ENCODE measurements at places on chromosomes 5 and 9.

GRCh38 chr5:139295346-139296057 is 2.0 kb downstream of the MATR3 start:
- DNase-seq: no peak

- DNase-seq: no peak
These were observed 107.8 kb upstream of the ATP10B start for GRCh38 chr5:160959804-160960203.

DNA sequence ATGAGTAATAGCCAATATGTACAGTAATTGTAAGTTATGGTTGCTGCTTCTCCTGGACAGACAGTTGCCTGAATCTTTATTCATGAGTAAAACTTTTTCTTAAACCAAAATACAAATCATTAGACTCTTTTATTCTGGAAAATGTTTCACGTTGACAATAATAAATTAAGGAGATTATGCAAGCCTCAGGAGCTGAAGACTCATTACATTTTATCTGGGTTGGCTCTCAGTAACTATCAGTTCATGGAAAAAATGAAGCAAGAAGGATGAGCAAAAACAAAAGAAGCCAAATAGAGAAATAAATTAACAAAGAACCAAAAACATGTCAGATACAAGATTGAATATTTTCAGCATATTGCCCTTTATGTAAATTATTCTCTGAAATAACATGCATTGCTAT is 88.9 kb upstream of the PRR16 start:
- DNase-seq: no peak

- DNase-seq: no peak
These were observed 260.3 kb upstream of the DAPK1 start for GRCh38 chr9:87237336-87237735.

Measured in stimulated activated CD4-positive, alpha-beta T cell treated with anti-CD3 and anti-CD28 coated beads, Interleukin-2, amount 100 ng/mL, for 24 hours (primary cell).